HFFc6 (cell line): ENCODE measurements at places on chromosomes 12 and 14. TPM values are rescaled to one million over a fixed set of nuclear protein-coding genes. Genes with fewer than 3 reads are reported as not detected.

DNA sequence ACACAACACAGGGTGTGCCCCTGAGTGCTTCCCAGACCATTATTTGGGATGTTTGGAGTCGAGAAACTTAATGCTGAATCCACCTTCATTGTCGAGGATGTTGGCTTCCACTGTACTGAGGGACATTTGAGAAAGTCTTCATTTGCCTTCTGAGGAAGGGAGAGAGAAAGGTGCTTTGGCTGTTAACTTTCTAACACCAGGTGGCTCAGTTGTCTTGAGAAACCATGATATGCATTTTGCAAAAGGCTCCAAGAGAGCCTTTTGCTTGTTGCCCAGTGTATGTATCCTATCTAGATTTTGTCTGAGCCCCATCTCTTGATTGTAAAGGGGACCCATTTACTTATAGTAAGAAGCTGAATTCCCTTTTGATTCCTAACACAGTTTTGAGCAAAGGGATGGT, 28.6 kb upstream of the NRXN3 start:
- no peak for DNase-seq

- no peak for DNase-seq
These were observed 18.0 kb upstream of the NKX2-8 start for GRCh38 chr14:36600431-36600830.

GRCh38 chr12:107490010-107490409, 195.6 kb upstream of the PWP1 start:
- no peak for DNase-seq

- DNase-seq, result no peak
These were observed 7.0 kb downstream of the ETNK1 start for GRCh38 chr12:22631863-22632463.

DNA sequence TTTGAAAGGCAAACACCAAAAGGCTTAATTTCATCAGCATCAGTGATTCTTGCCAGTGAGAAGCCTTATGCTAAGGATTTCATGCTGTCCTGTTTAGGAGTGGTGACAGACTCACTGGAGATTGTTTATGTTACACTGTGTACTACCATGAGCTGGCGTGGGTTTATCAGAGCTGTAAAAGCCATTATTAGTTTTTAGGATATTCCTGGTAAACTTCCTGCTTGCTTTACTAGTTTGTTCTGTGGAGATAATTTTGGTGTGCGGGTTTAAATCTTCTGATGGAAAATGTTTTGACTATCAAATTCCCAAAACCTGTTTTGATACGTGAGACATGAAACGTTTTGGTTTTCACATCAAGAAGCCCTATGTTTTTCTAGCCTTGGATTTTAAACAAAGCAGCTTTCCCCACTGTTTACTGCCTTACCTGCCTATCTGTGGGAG, 15.2 kb downstream of the PPFIBP1 start:
- peak; percentile 44 for DNase-seq

DNA sequence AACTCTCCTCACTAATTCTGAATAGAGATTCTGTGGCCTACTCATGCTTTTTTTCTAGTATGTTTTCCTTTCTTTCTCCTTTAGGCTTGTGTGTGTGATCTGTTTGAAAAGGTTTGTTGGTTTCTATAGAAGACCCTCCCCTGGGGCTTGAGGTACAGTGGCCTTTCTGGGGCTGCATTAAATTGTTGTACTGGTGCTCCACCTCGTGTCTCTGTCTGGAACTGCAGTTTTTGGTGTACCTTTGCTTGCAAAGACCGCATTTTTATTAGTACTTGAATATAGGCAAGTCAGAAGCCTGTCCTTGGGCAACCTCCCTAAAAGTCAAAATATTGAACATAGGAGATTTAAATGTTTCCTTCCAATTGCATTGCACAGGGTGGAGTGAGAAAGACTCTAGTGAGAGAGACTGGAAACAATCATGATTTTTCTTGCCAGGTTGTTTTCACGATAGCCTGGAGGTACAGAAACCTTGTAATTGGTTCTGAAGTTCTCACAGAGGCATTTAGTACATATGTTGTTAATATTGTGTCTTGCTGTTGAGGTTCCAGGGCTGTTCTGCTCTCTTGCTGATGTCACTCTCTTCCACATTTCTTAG, 39.0 kb downstream of the SLCO1B1 start:
- peak; percentile 4 for DNase-seq

DNA sequence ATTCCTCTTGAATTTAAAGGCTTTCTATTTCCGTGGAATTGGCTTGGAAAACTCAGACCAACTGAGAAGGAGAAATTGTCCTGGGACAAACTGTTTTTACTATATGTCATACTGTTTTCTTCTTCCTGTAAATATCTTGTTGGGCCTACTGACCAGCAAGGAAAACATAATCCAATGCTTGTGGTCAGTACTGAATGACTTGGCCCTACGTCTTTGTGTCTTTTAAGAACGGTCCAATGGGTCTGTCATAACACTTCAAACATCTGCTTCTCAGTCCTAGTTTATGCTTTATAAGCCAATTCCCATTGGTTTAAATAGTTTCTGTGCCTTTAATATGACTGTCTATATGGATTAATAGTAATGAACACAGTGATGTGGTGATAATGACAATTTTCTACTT, 248.5 kb upstream of the DDHD1 start:
- no peak for DNase-seq

GRCh38 chr12:115455268-115455681, 771.3 kb upstream of the TBX3 start:
- DNase-seq, result no peak

DNA sequence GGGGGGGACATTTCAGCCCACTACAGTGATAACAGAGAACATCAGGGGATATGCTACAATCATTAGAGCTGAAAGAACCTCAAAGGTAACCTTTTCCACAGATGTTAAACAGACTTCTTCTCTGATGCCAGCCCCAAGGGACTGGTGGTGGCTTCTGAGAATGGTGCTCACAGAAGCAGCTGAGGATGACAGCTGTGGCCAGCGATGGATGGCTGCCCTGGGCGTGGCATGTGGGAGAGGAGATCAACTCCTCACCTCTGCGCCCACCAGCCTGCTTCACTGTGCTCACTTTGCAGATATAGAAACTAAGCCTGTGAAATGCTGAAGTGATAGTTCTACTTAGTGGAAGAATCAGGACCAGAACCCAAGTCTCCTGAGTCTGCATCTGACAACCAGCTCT, 33.0 kb downstream of the FOXN3 start:
- no peak for DNase-seq

- DNase-seq, result no peak
These were observed 16.6 kb upstream of the MCRS1 start for GRCh38 chr12:49584591-49584990.

GRCh38 chr12:111692575-111693210, 6.8 kb downstream of the ACAD10 start:
- DNase-seq, result peak; percentile 13

GRCh38 chr12:10293151-10293550, 14.5 kb upstream of the KLRD1 start:
- DNase-seq, result no peak

- DNase-seq, result no peak
These were observed 723 bp upstream of the LRP10 start for GRCh38 chr14:22870811-22871223.

GRCh38 chr12:510071-510825, 50.5 kb downstream of the B4GALNT3 start:
- no peak for DNase-seq

GRCh38 chr12:7369274-7369729, 65.4 kb downstream of the ACSM4 start:
- peak; percentile 84 for DNase-seq

MAP3K9 gene
- total RNA-seq, result 0.09 to 0.55 TPM (median 0.26 TPM) in 3 replicates

IL26 gene
- total RNA-seq, result not detected in 3 replicates

CBX5 gene
- 81.6 to 127 TPM (median 103 TPM) in 3 replicates for total RNA-seq

GPR132 gene
- total RNA-seq, result 0.20 TPM in 1 of 3 replicates, not detected in the others

LIN7A gene
- total RNA-seq, result 14.8 to 23.4 TPM (median 15.8 TPM) in 3 replicates

INSM2 gene
- total RNA-seq, result not detected in 3 replicates

A2M gene
- 0.29 to 0.46 TPM (median 0.36 TPM) in 3 replicates for total RNA-seq
